Fibroblast of skin of right biceps (primary cell): ENCODE measurements at places on chromosomes 7 and 10.

- no peak for DNase-seq
Observed at GRCh38 chr10:132390170-132390920, 6.7 kb upstream of the PWWP2B start.

GRCh38 chr10:127470911-127471310 lies 78.2 kb upstream of the NPS start:
- DNase-seq = no peak

DNA sequence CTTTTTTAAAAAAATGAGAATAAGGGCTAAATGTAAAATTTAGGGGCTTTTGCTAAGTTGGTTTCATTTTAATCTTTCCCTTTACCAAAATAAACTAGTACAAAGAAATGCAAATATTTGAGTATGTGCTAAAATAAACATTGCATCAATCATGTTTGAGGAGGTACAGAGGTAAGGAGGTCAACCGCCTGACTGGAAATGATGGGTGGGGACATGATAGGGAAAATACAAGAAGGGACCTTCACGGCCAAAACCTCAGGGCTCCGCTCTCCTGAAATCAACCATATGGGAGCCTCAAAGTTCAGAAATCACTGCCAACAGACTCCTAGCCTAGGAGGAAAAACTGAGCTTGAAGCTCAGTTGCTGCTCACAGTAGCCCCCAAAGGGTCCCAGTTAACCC lies 207.6 kb downstream of the AHR start:
- DNase-seq = peak; percentile 8

GRCh38 chr10:4254101-4254994 lies 469.3 kb upstream of the KLF6 start:
- DNase-seq = peak; percentile 94

GRCh38 chr7:151796871-151797537 lies 79.9 kb downstream of the PRKAG2 start:
- no peak for DNase-seq

- no peak for DNase-seq
Observed at GRCh38 chr7:80840681-80841080, 78.2 kb downstream of the SEMA3C start.

DNA sequence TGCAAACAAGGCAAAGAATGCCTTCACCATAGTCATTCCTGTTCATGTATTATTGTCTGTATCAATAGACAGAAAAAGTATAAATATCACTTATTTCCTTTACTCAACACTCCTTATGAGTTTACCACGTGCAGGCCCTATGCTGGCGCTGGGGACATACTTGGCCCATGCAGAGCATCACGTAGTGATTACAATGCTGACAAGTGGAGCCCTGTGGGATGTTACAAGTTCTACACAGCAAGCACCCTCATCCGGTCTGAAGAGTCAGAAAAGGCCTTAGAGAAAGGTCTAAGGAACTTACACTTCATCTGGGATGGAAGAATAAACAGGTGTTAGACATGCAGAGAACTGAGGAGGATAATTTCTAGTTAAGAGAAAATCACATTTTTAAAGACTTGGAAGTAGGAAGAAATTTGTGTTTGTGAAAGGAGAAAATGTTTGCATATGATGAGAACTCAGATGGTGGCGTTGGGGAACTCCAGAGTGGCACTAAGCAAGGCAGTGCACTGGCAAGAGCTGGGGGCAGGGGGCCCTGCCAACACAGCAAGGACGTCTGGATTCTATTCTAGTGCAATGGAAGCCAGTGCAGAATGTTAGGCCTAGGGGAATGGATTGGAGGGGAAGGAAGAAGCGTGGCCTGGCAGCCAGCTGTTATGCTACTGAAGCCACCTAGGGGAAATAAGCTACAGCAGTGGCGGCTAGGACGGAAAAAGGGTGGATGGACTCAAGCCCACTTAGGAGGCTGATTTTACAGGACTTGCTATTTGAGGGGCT lies 116.2 kb downstream of the ELMO1 start:
- no peak for DNase-seq

DNA sequence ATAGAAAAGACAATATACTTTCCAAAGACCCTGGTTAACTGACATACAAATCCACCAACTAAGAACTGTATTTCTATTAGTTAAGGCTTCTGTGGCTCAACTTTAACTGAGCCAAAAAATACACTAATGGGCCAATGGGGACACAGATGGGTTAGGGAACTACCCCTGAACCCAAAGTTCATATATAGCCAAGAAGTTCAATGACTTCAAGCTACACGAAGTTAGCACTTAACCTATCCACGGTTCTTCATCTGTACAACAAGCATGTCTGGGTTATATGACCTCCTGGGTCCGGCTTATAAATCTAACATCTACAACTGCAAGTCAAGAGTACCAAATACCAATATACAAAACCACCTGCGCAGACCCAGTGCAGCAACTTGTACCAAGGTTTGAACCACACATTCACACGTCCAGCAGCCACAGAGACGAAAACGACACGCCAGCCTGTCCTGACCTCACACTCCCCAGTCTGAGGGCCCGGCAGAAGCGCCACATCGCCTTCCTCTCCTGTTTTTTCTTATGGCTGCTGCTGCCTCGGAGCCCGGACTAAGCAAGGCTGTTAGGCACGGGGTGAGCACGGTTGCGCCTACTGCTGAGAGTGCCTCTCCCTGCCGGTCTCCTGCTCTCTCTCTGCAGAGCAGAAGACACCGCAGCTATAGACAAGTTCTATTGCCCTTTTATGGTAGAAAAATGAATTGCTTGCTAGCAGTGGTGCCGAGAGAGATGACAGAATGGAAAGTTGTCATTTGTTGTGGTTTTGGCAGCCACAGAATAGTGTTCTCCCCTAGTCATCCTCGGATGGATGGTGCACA lies 86.3 kb downstream of the RNF216 start:
- peak; percentile 99 for DNase-seq

DNA sequence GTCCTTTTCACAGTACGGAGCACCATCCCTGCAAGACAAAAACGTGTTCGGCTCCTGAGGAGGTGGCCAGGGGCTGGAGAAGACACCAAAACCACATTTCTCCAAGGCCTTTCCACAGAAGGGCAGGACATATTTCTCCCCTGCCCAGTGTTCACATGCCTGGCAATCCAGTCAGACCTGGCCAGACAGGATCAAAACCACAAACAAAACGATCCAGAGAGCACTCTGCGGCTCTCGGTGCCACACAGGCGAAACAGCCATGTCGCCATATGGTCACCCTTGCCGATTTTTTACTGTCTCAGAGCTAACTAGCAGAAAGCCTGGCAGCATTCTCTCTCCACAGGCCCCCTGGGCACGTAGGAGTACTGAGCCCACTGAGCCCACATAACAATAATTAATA lies 113.0 kb downstream of the ABLIM1 start:
- no peak for DNase-seq

DNA sequence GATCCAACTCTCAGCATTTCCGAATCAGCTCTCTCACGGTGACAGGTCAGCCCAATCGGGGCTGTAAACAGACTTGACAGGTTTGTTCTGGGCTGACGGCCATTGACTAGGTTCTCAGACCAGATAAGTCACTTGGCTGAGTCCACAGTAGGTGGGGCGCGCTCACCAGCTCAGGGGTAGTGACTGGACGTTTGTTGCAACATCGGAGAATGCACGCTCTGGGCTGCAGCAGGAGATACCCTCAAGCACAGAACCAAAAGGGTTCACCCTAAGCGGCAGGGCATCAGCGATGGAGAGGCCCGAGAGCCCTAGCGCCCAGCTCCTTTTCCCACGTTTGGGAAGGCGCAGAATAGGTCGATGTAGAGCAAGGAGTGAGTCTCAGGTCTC lies 1.8 kb downstream of the KLLN start:
- DNase-seq = peak; percentile 75

- DNase-seq = no peak
Observed at GRCh38 chr7:2708041-2708440, 20.0 kb downstream of the AMZ1 start.

- DNase-seq = no peak
Observed at GRCh38 chr7:78071491-78072200, 273.1 kb downstream of the PHTF2 start.

GRCh38 chr10:122884166-122884565 lies 4.8 kb upstream of the FAM24B start:
- DNase-seq = no peak

GRCh38 chr10:27865221-27865635 lies 119.6 kb upstream of the MKX start:
- DNase-seq = peak; percentile 14

DNA sequence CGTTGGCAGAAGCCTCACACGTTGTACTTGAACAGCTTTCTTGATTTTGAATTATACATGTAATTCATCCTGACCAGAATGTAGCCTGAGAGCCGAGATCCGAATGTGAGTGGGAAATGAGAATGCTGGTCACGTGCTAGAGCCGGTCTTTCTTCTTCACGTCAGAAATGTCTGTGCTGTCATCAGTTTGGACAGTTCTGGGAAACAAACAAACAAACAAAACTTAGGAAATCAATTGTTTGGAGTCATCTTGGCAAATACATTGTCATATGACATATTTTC lies 729.8 kb downstream of the LRMDA start:
- no peak for DNase-seq

GRCh38 chr7:104814671-104815400 lies 199.2 kb upstream of the KMT2E start:
- DNase-seq = no peak

DNA sequence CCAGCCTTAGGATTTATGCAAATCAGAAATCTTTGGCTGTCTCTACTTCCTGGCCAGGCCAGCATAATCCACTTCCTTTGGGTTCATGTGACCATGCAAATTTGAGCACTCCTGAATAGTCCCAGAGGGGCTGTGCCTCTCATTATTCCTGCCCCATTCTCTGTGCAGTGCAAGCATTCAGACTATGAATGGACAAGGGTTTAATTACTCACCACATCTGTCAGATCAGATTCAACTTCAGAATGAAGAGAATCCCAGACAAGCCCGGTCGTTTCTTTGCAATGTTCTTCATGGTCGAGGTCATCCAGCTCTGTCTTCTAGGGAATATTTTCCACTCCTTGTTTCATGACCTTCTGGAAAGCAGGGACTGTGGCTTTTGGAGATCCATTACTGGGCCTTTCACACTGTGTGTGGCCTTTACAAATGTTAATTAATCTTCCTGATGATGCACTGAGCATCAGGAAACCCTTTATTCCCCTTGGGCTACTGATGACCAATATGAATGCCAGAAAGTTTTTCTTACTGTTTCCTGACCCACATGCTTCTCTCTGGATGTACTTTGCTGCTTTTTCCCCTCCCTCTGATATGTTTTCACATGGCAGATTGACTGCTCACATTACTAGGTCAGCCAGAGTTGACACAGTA lies 217.6 kb upstream of the TCF7L2 start:
- peak; percentile 56 for DNase-seq

DNA sequence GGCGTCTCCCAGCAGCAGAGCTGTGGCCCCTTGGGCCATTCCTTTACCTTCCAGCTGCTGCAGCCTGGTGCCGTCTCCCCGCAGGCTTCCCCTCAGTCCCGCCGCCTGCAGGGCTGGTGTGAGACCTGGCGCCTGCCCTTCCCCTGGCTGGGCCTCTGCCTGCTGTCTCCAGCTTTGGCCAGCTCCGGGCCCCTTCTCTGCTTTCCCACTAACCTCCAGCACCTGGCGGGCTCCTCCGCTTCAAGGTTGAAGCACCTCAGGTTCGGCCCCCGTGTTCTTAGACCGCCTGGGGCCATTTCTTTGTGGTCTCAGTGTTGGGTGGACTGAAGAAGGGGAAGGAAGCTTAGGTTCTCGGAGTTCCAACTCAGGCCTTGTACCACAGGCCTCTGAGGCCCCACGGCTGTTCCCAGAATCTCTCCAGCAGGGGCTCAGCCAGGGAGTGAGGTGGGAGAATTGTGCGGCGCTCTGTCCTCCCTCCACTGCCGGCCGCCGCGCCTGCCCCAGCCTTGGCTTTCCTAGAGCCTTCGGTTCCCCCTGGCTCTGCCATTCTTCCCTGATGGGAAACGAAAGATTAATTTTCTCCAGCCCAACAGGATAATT lies 30.3 kb downstream of the GBX1 start:
- no peak for DNase-seq

DNA sequence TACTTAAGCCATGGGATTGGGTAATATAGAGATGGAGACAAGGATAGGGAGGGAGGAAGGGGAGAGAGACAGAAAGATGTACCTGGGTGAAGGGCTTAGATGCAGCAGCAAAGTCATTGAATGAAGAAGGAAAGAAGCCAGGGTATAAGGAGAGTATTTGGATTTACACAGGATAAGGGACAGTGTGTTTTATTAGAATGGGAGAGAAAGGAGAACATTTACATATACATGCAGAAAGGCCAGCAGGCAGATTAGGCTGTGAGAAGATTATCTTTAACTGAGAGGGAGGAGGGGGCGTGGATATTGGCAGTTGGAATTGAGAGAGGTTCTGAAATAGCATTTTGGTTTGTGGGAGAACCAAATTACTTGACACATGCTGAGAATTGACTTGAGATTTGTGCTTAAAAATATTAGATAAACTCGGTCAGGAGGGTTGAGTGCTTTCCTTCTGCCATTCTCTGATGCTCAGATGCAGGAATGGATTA lies 161.5 kb upstream of the ZNF804B start:
- DNase-seq = no peak

DNA sequence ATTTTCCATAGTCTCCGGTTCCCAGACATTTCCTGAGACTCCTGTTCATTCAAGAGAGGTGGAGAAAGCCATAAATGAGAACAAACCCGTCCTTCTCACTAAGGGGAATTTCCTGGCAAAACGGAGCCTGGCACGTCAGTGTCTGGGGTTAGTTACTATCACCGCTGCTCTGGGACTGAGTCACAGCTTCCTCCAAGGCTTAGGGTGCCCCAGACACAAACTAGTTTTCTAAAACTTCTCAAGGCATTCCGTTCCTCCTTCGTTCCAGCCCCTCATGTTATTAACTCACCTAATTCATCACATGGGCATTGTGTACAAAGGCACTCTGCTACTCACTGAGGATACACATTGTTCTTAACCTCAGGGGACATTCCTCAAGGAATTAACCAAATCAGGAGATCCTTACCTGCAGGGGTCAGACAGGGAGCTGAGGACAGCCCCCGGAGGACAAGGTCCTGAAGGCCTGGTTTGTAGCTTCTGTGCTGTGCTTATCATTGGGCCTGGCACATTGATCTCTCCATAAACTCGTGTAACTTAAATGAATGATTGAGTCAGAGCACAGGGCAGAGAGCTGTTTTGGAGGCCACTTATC lies 103.0 kb upstream of the KLF6 start:
- peak; percentile 92 for DNase-seq

GRCh38 chr10:48418189-48418788 lies 111.8 kb downstream of the MAPK8 start:
- DNase-seq = no peak

DNA sequence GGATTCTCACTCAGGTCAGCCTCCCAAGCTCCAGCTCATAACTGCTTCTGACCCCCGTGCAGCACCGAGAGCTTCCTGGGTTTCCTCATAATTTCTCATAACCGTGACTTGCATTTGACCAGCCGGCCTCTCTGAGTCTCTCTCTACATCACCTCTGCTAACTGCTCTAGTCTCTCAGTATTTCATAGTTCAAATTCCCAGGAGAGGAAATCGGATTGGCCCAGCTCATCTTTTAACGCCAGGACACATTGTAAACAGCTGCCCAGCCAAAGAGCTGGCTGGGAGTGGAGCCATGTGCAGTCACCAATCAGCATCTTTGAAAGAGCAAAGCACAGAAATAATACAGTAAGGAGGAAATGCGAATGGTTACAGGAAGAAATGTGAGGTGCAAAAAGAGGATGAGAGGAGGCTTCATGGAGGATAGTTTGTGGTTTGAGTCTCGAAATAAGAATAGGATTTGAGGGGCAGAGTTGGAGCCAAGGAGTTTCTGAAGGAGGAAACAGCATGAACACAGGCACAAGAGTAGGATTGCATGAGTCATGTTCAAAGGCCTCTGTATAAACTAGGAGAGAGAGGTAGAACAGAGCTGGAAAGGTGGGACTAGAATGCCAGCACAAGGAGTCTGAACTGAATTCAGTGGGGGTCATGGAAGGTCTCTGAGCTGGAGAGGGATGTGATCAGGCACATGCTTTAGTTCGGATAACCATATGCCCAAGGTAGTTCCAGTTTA lies 15.2 kb upstream of the LBX1 start:
- DNase-seq = peak; percentile 33
